ENCODE measurements at places on chromosomes 11 and 22.

DNA sequence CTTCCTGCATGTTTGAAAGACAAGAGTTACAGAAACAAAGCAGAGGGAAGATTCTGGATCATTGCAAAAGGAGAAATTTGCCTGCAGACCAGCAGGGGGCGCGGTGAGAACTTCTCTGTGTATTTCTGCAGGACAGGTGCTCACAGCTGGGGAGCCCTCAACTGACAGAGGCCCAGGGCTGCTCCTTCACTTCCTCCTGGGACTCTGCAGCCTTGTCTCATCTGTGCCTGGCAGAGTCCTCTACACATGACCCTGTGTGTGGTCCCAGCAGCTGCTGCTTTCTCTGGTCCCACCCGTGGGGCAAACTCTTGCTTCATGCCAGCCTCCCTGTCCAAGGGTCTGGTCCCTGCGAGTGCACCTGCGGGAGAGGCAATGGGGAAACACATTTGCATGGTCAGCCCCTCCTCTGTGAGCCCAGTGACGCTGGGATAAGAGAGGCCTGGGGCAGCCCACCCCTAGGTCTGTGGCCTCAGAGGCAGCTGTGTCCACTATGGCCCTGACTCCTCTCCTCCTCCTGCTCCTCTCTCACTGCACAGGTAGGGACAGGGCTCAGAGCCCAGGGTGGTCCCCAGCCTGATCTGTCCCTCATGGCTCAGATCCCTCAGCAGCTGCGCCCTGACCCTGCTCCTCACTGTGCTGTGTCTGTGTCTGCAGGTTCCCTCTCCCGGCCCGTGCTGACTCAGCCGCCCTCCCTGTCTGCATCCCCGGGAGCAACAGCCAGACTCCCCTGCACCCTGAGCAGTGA lies 43.2 kb upstream of the VPREB1 start:
- no peak for DNase-seq

- no peak for DNase-seq
Measured at GRCh38 chr22:33512908-33513307, 407.4 kb downstream of the LARGE1 start.

GRCh38 chr22:20093418-20094196 lies 13.6 kb downstream of the DGCR8 start:
- DNase-seq: no peak

DNA sequence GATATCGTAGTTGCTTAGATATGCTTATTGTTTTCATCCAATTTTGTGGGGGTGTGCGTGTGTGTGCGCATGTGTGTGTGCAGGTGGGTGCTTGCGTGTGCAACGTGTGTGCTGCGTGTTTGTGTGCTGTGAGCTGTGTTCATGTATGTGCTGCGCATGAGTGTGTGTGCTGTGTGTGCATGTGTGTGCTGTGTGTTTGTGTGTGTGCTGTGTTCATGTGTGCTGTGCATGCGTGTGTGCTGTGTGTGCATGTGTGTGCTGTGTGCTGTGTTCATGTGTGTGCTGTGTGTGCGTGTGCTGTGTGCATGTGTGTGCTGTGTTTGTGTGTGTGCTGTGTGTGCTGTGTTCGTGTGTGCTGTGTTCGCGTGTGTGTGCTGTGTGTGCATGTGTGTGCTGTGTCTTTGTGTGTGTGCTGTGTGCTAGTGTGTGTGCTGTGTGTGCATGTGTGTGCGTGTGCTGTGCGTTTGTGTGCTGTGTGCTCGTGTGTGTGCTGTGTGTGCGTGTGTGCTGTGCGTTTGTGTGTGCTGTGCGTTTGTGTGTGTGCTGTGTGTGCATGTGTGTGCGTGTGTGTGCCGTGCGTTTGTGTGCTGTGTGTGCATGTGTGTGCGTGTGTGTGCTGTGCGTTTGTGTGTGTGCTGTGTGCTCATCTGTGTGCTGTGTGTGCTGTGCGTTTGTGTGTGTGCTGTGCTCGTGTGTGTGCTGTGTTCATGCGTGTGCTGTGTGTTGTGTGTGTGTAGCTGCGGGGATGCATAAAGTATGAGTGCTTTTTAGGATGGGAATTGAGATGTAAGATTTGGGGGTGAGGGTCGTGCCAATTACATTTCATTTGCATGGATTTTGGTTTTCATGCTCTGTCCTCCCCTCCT lies 7.6 kb downstream of the IGF2 start:
- DNase-seq: no peak

- no peak for DNase-seq
Measured at GRCh38 chr11:43779306-43779705, 98.8 kb downstream of the HSD17B12 start.

DNA sequence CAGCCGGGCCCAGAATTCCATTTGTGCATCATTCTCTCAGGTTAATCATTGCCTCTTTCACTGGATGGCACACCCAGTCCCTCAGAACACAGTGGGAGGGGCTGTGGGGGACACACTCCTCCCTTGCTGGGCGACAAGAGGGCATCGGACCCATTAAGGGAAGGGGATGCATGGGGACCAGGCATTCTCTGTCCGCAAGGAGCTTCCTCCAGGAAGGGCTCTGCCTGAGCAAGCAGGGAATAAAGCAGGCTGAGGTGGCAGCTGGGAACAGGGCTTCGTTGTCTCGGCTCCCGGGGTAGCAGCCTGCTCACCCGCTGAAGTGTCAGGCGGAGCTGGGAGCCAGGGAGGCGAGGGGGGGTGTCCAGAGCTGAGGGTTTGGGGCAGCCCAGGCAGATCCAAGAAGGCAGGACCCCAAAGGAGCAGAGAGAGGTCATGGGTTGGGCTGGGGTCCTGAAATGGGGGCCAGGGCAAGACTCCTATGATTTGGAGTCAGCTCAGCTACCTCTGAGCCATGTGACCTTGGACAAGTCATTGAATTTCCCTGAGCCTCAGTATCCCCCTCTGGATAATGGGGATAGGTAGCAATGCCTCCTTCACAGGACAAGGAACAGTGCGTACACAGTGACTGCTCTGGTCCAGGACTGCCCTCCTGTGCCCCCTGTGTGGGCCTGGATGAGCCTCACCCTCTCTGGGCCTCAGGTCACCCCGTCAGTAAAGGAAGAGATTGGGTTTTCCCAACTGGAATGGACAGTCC lies 1.4 kb downstream of the GAL3ST1 start:
- DNase-seq: no peak

- DNase-seq: no peak
Measured at GRCh38 chr11:122363296-122363695, 247.3 kb upstream of the BLID start.
